ENCODE measurements at places on chromosomes 4 and X.

DNA sequence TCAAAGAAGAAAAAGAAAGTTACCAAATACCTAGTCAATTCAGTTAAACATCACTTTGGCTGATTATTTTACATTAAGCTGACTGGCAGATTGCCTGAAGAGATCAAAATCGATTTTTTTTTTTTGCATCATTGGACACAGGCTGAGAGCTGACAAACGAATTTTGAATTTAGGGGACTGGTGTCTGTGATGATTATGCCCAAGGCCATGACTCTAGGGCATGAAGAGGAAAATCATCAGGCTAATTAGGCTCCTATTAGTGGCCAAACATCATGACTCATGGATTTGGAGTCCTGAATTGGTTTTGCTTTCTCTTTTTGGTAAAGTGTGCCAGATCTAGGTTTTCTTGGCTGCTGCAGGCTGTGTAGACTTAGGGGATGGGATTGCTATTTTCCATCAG lies 829.3 kb upstream of the LCORL start:
- no peak for DNase-seq

DNA sequence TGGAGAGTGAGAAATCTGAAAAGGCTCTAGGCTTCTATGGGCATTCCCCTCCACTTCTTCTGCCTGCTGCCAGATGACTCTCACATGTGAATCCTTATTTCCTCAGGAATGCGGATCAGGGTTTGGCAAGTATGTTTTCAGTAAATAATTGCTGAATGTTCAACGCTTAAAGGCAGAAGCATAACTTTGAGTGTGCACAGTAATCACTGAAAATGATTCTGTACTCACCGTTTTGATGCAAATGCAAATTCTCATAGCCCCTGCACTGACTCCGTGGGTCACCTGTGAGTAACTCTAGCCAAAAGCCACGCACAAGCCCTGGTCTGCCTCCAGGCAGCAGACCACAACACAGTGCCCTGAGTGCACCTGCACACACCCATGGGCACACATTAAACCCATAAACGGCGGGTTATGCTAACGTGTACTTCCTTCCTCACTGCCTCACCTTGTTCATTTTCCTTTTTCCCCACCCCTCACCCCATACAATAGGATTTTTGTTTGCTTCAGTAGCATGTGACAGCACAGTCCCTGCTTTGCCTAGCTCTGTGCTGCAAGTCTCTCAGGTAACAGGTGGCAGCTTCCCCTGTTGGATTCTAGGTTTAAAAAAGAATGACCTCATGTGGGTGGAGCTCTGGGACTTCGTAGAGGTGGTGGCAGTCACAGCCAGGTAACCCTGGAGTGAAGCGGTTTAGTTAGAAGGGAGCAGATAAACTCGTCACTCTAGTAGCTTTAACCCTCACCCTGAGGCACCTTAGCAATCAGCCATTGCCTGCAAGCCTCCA lies at the start of gene ARHGEF38:
Gene ARHGEF38 (plus strand): TSS at position 656 of the 782 bp plus-strand sequence. CDS start 146 bp downstream, outside the sequence.
- no peak for DNase-seq

GRCh38 chr4:1753697-1754311 lies 32.5 kb downstream of the TACC3 start:
- no peak for DNase-seq

GRCh38 chr4:52143815-52144214 lies 92.7 kb downstream of the SPATA18 start:
- DNase-seq: no peak

DNA sequence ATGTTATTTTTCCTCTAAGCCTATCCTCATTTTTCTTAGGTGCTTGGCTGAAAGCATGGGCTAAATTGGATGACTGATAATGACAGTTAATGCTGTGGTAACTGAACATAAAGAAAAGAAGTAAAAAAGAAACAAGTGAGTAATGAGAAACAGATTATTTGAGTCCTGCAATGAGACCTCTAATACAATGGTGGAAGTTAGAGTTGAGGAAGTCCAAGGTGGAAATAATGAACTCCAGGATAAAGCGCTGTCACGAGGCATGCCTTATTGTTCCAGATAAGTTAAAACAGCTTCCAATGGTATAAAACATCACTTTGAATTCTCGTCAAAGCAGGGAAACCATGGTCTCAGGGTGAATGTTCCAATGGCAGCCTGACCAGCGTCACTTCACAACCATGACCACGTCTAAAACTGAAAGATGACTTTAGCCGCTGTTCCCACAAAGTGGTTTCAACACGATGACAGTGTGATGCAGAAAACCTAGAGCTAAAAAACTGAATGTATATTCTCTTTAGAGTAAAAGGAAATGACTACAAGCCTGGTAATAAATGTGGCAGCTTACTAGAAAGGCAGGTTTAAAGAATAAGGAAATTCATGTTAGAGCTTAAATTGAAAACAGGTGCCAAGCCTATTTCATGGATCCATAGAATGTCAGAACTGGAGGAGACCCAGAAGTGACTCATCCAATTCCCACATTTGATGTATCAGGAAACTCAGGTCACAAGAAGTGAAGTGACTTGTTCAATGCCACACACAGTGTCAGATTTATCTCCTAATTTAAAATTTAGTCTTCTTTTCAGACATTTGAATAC lies 202.6 kb upstream of the GYPA start:
- DNase-seq: no peak

- DNase-seq: no peak
These were observed 94.1 kb downstream of the DRD5 start for GRCh38 chr4:9875516-9875915.

DNA sequence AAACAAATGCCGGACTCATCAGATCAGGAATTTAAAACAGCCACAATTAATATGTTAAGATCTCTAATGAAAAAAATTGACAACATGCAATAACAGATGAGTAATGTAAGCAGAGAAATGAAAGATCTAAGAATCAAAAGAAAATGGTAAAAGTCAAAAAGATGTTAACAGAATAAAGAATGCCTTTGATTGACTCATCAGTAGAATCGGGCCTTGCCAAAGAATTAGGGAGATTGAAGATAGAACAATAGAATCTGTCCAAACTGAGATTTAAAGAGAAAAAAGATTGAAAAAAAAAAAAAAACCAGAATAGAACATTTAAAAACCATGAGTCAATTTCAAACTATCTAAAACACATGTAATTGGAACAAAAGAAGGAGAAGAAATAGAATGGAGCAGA lies 25.9 kb upstream of the GUCY1A1 start:
- no peak for DNase-seq

DNA sequence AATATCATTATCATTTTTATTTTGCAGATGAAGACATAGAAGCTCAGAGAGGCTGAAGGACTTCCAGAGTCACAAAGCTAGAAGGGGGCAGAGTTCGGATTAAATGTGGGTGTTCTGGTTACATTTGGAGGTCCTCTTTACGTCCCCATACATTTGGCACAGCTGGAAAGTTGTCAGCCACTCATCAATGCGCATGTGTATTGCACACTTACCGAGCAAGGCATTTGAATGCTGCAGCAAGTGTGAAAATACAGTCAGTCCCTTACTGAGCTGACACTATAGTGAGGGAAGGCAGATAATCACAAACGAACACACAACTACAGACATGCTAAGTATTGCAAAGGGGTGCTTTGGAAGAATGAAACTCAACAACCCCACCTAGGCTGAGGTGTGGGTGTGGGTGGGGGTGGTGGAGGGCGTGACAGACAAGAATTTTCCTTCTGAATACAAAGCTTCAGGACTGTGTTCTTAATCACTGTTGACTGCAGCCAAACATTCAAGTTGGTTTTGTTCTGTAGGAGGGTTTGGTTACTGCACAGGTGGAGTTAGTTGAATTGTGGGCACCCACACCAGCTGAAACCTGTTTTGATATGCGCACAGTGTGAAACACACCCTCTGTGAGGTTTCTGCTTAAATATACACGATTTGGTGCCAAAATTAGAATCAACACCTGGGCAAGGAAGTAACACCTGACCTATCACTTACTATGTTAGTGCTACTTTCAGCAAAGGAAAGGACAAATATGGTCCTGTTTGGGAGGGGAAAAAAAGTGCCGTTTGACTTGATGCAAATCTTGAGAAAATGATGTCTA lies 72.4 kb downstream of the COQ2 start:
- DNase-seq: no peak

DNA sequence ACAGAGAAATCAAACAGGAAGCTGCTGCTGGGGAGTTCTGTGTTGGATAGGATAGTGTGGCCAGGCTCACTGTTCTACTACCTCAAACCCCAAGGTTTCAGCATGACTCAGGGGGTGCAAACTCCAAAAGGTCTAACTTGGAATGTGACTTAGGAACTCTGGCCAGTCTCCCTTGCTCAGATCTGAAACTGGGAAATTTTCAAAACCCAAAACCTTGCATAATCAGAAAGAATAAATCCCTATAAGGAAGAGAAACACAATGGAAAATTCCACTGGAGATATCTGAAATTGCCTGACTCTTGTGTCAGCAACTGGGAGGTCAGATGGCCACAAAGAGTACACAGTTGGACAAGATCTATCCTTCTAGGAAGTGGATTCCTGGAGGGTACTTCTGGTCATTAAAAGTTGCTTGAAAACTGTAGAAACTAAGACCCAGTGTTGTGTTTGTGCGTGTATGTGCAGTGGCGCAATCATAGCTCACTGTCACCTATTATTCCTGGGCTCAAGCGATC lies 58.0 kb downstream of the PPEF2 start:
- no peak for DNase-seq

- DNase-seq: no peak
These were observed 33.8 kb downstream of the USP11 start for GRCh38 chrX:47266643-47267042.

DNA sequence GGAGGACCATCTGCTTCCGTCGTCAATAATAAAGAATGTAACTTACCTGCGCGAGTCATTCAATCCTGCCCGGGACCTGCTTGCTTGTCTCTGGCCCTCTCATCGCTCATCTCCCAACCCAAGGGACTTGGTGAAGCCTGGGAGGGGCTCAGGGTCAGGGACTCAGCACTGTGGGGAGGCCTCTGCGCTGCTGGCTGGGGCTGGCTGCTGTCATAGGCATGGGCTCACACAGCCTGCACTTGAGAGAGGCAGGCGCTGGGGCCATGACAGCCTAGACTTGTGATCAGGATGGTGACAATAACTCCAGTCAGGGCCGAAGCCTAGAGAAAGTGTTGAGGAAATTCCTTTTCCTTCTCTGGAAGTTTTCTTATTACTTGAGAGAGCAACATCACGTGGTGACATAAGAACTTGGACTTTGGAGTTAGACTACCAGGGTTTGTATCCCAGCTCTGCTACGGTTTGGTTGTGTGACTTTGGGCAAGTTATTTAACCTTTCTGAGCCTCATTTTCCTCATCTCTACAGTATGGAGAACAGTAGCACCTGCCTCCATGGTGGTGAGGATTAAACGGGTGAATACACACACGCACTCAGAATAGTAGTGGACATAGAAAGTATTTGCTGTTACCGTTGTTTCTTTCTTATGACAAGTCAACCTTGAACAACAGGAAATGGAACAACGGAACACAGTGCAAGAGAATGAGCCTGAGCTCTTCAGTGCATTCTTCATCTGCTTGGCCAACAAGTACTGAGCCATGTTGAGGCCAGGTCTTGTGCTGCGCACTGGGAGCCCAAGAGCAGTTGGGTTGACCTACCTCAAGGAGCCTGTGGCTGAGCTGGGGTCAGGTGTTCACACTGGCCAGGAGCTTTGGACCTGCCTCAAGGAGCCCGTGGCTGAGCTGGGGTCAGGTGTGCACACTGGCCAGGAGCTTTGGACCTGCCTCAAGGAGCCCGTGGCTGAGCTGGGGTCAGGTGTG lies 60.5 kb downstream of the TBC1D14 start:
- no peak for DNase-seq

DNA sequence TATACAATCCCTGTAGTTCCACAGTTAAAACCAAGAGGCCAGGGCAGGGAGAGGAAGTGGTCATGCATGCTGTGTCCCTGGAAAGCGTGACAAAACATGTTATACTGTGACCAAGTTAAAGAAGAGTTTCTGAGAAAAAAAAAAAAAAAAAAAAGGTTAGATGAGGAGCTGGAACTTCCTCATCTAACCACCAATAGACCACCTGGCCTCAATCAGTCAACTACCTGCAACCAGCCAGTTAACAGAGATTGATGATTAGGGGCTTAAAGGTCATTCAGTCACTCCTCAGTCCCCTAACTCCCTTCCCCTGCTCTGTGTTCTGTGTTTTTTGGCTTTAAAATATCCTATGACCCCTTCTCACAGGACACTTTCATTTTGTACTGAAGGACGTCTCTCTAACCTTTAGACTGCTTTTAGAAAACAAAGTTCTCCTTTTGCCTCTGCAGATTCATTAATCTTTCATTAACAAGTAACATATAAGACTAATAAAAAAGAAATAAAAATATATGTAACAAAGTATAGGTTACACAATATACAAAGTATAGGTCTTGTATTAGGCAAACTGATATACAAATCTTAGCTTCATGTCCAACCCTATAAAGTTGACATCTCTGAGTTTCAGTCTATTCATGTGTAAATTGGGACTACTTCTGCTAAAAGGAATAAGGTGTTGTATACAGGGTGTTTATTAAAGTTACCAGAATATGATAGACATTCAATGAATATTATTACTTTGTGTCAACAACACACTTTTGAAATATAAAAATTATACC lies 179.1 kb upstream of the NDST4 start:
- no peak for DNase-seq

- no peak for DNase-seq
These were observed 20.4 kb downstream of the LRBA start for GRCh38 chr4:150994721-150995120.

DNA sequence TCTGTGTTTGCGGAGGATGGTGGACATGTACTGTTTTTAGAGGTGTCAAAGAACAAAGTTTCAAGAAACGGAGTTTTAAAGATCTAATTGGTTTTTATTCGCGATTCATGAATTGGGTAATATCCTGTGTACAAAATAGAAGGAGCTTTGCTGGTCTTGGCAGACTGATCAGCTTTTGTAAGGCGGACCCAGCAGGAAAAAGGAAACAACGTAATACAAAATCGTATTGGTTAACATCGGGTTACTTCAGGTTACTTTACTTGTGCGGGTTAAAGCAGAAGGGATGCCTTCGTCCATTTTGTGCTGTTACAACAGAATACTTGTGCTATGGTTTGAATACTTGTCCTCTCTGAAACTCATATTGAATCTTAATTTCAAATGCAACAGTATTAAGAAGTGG lies 11.4 kb upstream of the NYX start:
- no peak for DNase-seq

- no peak for DNase-seq
These were observed 252.6 kb downstream of the BANK1 start for GRCh38 chr4:102042871-102043802.

- no peak for DNase-seq
These were observed 234.8 kb upstream of the JADE1 start for GRCh38 chr4:128574706-128575105.

GRCh38 chrX:51406688-51407519 lies 74.3 kb downstream of the NUDT10 start:
- no peak for DNase-seq
